ENCODE measurements at places on chromosomes 5 and 9.

DNA sequence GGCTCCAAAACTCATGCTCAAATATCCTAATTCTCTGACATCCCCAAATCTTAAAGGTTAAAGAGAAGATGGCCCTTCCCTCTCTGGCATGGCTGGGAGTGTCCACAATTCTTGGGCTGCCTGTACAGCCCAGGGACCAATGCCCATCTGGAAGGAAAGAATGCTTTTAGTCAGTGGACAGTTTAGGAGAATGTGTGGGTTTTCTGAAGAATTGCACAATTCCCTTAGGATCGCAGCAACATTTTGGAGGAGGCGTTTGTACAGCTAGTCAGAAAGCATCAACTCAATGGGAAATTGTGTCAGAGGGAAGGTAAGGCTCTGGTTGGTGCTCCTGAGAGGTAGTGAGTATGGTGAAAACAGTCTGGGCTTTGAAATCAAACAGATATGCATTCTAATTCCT lies 15.0 kb downstream of the FAM193B start:
- no peak for DNase-seq

- no peak for DNase-seq
These were observed 11.4 kb downstream of the GOLGA1 start for GRCh38 chr9:124929464-124929863.

- DNase-seq = peak; percentile 13
These were observed 24.0 kb downstream of the HNRNPK start for GRCh38 chr9:83956086-83956435.

DNA sequence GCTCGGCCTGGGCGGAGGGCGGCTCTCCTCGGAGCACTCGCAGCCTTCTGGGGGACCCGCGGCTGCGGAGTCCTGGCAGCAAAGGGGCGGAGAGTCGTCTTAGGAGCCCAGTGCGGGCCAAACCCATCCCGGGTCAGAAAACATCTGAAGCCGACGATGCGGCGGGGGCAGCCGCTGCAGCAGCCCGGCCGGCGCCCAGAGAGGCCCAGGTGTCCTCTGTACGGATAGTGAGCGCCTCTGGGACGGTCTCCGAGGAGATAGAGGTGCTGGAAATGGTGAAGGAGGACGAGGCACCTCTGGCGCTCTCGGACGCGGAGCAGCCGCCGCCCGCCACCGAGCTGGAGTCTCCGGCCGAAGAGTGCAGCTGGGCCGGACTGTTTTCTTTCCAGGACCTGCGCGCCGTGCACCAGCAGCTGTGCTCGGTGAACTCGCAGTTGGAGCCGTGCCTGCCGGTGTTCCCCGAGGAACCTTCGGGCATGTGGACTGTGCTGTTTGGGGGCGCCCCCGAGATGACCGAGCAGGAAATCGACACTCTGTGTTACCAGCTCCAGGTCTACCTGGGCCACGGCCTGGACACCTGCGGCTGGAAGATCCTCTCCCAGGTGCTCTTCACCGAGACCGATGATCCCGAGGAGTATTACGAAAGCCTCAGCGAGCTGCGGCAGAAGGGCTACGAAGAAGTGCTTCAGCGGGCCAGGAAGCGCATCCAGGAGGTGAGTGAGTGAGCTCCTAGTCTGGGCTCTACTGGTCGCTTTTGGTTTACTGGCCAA lies 1.2 kb downstream of the JMY start:
- DNase-seq = peak; percentile 17

DNA sequence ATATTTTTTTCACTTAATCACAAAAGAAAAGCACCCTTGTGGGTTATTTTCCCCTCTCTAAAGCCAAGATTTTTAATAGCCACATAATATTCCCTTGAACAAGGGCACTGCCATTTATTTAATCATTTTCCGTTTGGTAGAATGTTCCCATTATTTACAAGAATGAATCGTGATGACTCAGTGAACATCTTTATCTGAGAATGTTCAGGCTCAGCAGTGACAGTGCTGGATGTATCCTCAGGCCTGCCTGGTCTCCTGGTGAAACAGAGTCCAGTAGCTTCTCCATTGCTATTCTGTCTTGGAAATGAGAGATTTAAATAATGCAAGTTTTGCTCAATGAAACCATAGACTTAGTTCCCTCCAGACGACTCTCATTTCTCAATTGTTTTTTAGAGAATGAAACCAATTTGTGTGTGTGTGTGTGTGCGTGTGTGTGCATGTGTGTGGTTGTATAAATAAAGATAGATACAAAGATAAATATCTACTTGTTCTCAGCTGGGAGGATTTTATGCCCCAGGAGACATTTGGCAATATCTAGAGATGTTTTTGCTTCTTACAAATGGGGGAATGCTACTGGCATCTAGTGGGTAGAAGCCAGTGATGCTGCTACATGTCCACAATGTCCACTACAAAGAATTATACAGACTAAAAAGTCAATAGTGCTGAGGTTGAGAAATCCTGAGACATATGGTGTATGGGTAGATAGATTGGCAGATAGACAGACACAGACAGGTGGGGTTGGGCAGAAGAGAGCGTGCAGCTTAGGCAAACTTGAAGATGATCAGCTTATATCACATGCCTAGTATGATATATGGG lies 55.0 kb downstream of the PAPPA start:
- no peak for DNase-seq

GRCh38 chr5:57482671-57483106 lies at the start of gene ACTBL2:
TSS of gene ACTBL2 (minus strand) at chr5:57482811. CDS start at chr5:57482707, 104 bp downstream.
- DNase-seq = no peak

- DNase-seq = no peak
These were observed 264.3 kb upstream of the PANK3 start for GRCh38 chr5:168843277-168844015.

GRCh38 chr5:142664067-142664466 lies 21.8 kb downstream of the FGF1 start:
- no peak for DNase-seq

DNA sequence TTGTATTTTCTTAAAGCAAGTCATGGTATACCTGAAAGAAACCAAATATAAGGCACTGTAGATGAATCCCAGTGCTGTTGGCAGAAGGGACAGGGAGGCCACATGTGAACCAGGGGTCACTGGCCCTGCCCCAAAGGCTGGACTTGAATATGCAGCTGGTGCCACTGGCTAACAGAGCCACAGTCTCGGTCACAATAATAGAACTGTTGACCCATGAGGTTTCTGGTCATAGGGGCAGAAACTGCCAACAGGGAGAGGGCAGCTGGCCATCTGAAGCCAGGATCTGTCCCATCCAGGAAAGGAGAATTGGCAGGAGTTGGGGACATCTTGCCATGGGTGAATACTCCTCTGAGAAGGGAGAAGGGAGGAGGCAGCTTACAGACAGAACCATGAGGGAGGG lies 31.9 kb downstream of the PALM2AKAP2 start:
- no peak for DNase-seq

DNA sequence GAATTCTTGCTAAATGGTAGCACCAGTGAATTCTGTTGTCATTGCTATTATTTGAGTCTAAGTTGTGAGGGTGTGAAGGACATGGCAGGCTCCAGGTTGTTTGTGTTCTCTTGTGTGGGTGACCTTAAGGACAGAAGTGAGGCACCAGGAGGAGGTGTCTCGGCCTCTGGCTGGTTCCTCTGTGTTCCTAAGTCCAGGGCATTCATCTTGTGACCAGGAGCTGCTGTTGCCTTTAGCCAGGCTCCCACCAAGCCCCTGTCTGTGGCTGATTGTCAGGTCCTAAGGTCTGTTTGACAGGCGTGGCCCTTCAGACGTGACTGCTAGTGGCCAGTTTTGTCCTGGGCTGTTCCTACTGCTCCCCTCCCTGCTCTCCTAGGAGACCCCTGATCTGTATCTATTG lies 89.4 kb downstream of the ANGPTL2 start:
- DNase-seq = no peak

DNA sequence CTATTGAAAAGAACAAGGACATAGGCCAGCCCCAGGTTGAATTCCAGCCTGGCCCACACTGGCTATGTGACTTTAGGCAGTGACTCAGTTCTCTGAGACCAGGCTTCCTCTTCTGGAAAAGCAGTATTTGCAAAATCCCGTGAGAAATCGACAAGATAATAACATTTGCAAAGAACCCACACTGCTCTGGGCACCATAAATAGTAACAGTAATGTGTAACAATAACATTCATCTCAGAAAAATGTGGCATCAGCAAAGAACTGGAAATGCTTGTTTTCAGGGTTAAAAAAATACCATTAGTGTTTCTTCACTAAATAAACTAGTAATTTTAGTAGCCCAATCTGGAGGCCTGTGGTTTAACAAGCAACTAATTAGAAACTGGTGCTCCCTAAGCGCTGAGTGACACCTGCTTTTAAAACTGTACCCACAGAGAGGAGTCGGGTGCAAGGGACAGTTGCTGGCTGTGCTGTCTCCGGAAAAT lies 148.4 kb downstream of the TTLL11 start:
- DNase-seq = no peak

- peak; percentile 32 for DNase-seq
These were observed 137.2 kb downstream of the C9orf50 start for GRCh38 chr9:129483415-129484351.

DNA sequence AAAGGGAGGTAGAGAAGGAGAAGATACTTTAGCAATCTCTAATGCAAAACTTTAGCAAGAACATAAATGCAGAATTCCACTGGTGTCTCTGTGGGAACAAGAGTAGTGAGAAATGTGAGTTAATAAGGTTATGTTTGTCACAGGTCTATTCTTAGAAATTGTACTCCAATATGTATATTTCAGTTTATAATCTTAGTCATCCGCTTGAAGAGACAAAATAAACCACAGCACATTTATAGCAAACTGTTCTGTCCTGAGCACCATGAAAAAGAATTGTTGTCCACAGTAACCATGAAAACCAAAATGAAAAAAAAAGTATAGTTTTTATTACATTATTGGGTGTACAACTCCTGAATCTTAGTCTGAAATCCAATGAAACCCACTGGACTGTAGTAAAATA lies 93.6 kb upstream of the TSLP start:
- no peak for DNase-seq

DNA sequence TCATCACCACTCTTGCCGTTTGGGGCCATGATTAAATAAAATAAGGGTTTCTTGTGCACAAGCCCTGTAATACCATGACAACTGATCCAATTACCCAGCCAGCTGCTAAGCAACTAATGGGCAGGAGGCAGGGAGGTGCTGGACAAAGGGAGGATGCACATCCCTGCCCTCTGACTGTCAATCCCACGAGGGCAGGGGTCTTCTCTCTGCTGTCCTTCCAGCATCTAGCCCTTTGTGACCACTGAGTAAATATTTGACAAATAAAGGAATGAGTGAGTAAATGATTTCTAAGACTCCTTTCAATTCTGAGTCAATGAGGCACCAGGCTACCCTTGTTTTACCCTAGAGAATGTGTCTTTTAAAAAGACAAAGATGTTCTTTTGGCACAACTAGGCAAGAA lies 247.1 kb downstream of the SYK start:
- no peak for DNase-seq

- DNase-seq = no peak
These were observed 193.2 kb downstream of the EFNA5 start for GRCh38 chr5:107477492-107477891.

- DNase-seq = peak; percentile 36
These were observed 795 bp upstream of the PJA2 start for GRCh38 chr5:109410389-109411148.

DNA sequence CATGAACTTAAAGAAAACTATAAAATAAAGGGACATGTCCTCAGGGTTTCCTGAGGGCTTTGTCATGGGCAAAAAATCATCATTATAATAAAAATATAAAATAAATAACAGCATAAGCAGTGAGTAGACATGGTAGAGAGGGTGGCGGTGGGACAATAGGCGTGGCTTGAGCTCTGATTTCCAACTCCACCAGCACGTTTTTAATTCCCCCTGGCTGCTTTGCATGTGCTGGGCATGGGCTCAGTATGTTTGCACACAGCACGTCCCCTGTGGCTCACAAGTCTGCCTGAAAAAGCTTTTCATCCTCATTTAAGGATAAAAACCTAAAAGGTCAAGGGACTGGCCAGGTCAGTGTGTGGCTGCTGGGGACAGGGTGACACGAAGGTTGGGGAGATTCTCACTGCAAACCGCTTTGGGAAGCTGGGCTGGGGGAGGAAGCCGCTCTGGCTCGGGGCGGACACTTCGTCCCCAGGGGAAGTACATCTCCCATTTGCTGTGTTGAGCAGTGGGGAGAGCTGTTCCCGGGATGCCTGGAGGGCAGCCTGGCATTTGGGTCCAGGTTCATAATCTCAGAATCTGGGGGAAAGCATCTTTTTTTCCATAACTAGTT lies 32.6 kb downstream of the NKX2-5 start:
- no peak for DNase-seq

- DNase-seq = no peak
These were observed 17.0 kb upstream of the ERGIC1 start for GRCh38 chr5:172816925-172817562.

DNA sequence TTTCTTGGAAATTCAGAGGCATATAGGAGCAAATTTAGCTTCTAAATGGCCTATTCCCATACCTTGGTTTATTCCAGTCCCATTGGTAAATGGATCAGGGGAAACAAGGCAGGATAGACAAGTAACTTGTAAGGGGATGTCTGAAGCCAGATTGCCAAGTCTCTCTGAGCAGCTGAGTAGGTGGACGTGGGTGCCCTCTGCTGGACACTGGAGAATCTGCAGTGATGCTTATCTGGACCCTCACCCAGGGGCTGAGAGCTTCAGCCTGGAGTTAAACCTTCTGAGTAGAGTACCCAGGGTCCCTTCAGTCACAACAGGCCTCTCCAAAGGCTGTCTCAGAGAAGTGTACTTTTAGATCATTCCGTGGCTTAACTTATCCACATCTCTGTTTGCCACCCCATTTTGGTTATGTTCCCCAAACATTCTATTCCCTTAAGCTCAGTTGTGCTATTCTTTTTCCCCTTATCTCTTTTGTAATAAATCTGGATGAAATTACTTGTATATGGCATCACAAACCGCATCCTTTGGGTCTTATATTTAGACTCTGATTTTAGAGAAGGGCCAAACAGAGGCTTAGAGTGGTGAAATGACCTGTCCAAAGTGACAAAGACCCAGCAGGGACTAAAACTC lies 218.3 kb upstream of the GLRA1 start:
- DNase-seq = peak; percentile 64

GRCh38 chr9:136581614-136582447 lies 36.0 kb upstream of the NOTCH1 start:
- DNase-seq = no peak

- no peak for DNase-seq
These were observed 156.4 kb downstream of the GABBR2 start for GRCh38 chr9:98552331-98552730.

DNA sequence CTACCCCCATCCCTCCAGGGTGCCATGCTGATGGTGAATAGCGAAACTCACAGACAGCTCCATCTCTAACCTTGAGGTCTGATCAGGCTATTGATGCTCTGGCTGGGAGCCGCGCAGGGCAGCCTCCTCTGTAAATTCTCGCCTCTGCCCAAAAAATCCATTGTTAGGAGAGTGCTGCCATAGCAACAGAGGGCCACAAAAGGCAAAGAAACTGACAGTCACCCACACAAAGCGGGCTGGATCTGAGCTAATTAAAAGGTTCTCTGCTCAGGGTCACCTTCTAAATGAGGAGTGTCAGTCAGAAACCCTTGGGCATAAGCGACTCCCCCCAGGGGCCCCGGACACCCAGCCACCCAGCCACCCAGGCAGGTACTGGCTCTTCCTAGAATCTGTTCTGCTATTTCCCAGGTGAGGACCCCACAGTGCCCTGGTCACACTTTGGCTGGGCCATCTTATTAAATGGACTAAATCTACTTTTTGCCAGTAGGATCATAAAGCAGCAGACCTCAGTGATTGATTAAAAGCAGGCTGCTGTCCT lies 126.7 kb downstream of the MED10 start:
- no peak for DNase-seq

- no peak for DNase-seq
These were observed 182.1 kb upstream of the PTGER4 start for GRCh38 chr5:40497573-40497972.

Measured in activated CD4-positive, alpha-beta T cell treated with anti-CD3 and anti-CD28 coated beads, Interleukin-2, amount 50 U/mL, for 1 hour (primary cell).